Skin of body (tissue), 3 donors: ENCODE measurements at places on chromosomes 16 and 17. TPM values are rescaled to one million over a fixed set of nuclear protein-coding genes. Genes with fewer than 3 reads are reported as not detected.

The IGFBP4 gene
- total RNA-seq: 73.4 TPM

The MARCHF10 gene
- total RNA-seq: not detected

The COL1A1 gene
- 5,022 TPM for total RNA-seq

The ABI3 gene
- 1.5 TPM for total RNA-seq

The USP43 gene
- total RNA-seq: 0.99 TPM

DNA sequence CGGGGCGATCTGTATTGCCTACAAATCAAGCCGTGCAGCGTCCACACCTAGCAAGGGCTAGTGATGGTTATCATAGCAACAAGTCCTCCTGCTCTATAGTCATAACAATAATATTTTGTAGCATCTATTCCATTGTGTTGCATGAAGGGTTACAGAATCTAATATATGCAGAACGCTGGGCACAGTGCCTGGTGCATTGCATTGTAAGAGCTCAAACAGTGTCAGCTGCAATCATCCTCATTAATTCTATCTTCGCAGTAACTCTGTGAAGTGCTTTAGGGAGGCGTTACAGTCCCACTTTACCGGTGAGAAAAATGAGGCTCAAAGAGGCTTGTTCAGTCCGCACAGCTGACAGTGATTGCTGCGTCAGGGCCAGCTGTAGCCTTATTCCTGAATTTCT is 149.4 kb downstream of the RBFOX1 start:
- no peak for DNase-seq

DNA sequence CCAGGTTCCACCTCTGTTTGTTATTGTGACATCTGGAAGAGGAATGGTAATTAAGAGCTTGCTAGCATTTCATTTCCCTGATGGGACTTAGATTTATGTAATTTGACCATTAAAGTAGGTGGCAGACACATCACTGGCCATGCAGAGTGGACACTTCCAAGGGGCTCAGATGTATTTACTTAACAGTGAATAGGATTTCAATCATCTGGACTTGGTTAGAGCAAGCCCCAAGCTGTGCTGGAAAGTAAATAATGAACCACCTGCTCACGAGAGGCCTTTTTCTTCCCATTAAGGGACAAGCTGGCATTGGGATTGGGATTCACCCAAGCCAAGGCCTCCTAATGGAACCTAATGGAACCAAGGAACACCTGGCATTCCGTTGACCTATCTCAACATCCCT is 395.3 kb downstream of the HS3ST4 start:
- no peak for DNase-seq

- peak; percentile 9 for DNase-seq
Observed at GRCh38 chr17:72466199-72466598, 345.4 kb downstream of the SOX9 start.

DNA sequence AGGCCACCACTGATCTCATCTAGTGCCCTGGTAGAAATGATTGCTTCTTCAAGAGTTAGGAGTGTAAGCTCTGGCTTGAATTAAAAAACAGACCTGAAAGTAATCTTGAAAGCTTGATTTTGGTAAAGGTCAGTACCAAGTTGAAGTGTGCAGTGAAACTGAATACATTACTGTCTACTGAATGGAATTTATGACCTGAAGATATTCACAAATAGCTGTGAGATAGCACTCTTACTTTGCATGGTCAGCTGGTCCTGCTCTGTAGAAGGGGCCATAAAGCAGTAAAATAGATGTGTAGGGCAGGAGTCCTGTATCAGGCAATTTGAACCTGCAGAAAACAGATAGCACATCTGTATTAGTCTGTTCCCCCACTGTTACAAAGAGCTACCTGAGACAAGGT is 78.6 kb downstream of the MYH13 start:
- DNase-seq: no peak

The MSRB1 gene
- total RNA-seq: 9.2 TPM

DNA sequence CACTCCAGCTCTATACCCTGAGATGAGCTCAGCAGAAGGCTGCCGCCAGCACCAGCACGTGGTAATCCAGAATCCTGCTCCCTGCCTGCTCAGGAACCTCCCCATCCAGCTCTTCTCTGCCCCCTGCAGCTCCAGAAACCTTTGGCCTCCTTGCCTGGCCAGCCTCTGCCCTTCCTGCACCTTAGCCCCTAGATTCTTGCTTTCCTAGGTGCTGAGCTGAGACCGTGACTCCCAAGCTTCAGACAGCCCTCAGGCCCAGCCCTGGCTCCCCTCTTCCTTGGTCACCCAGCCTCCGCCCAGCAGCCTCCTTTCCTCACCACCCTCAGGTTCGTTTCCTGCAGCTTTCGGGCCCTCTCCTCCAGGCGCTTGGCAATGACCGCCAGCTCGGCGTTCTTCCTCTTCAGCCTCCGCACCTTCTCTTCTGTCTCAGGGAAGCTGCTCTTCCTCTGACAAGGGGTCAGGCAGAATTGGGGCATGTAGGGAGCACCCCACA is 2.6 kb downstream of the TSPOAP1 start:
- DNase-seq: no peak

DNA sequence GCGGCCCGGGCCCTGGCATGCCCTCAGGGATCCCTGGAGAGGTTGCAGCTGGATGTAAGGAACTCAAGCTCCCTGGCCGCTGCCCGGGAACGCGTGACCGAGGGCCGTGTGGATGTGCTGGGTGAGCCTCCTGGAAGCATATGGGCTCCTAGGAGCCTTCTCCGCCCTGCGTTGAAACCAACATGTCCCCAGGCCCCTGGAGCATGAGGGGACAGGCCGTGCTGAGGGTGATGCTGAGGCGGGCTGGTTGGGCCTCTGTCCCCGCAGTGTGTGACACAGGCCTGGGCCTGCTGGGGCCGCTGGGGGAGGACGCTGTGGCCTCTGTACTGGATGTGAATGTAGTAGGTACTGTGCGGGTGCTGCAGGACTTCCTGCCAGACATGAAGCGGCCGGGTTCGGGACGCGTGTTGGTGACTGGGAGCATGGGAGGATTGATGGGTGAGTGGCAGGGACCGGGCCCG is 5.7 kb upstream of the HSD17B1 start:
- DNase-seq: no peak

The SLC13A2 gene
- 0.20 TPM for total RNA-seq

The KRT40 gene
- 7.7 TPM for total RNA-seq

The MPV17L gene
- 3.9 TPM for total RNA-seq

The SLC4A1 gene
- total RNA-seq: 30.1 TPM

DNA sequence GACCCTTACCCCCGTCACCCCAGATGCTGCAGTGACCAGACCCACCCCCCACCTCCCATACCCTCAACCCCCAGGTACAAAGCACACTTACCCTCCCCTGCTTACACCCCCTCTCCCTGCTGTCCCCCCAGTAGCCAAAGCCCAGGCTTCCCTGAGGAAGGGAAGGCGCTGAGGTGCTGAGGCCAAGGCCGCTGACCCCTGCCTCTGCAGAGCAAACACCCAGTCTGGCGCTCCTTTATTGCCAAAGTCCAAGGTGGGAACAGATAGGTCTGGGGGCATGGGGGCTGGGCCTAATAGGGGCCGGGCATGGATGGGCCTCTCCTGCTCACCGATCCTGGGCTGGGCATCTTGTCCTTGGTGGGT is 683 bp downstream of the LCAT start:
- no peak for DNase-seq

DNA sequence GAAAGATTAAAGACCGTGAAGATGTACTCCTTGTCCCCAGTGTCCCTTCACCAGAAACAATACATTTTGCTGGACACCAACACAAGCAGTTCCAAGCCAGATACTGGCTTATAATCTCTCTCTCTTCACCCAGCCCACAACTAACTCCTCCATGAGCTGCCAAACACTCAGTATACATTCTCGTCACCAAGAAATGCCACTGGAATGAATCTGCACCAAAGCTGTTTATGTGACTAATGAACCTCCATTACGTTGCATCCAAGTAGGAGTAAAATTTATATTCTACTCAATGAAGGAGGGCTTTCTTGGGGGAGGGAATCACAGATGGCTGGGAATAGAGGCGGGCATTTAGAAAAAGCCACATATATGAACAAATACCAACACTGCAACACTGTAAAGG is 20.9 kb upstream of the SOX9 start:
- no peak for DNase-seq

GRCh38 chr16:71359431-71359830 is 908 bp downstream of the CALB2 start:
- DNase-seq: no peak

DNA sequence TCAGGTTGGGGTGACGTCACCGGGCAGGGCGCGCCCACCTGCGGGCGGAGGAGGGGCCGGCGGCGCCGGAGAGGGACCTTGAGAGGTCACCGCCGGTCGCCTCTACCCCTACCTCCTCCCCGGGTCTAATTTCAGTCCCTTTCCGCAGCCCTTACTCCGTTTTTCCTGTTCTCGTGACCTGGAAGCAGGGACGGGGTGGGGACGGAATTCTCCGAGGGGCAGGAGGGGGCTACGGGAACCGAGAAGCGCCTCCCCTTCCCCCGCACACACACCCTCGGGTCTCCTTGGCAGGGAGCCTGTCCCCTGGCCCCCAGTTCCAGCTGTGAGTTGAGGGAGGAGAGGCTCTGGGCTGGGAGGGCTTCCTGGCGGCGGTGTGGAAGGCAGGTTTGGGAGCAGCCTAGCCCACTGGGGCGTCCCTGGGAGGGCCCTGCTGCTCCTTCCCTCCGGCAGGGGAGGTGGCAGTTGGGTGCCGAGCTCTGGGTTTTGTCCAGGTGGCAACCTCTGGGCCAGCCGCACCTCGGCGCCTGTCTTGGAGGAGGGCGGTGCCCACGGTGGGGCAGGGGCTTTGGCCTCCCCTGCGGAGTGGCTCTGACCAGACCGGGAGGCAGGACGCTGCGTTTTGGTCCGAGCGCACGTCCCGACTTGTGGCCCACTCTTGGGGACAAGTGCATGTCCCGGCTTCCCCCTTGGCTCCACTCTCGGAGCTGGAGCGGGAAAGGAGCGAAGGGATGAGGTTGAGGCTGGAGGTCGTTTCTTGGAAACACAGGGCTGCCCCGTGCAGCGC is 773 bp downstream of the SYNGR3 start:
- no peak for DNase-seq

GRCh38 chr17:75096082-75096625 is 8.4 kb downstream of the SLC16A5 start:
- no peak for DNase-seq

DNA sequence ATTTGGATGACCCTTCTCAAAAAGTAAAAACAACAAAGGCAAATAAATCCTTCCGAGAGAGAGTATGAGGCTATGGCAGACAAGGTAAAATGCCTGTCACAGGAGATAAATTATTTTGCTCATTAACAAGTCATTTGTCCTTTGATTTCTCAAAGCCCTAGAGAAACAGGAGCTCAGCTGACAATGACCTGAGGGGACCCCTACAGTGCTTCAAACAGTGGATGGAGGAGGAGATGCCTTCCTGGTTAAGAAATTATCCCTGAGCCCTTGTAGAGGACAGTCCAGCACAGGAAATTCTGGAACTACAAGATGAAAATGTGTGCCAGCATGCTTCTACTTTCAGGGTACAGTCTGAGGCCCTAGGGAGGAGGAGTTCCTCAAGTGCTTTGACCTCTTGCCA is 24.0 kb upstream of the RHBDL3 start:
- no peak for DNase-seq

- DNase-seq: no peak
Observed at GRCh38 chr16:58732545-58733247, 1.4 kb downstream of the GOT2 start.

GRCh38 chr17:78081551-78081950 is 47.0 kb downstream of the TMC6 start:
- no peak for DNase-seq

DNA sequence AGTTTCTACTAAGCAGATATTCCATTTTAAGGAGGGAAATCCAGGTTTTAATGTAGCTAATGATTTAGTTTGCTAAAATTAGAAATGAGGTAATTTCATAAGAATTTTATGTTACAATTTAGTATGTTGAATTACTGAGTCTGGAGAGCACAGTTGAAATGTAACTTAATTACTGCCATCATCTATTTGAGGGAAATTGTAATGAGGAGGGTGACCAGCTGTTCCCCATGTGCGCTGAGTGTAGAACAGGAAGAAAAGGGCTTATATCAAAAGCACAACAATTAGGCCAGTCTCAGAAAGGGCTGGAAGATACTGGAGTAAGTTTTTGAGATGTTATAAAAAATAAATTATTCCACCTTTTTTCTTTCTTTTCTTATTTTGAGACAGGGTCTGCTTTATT is 735.1 kb upstream of the GOT2 start:
- peak; percentile 87 for DNase-seq

The HIGD1B gene
- total RNA-seq: 1.2 TPM

GRCh38 chr17:41527063-41528023 is 765 bp downstream of the KRT19 start:
- no peak for DNase-seq

- no peak for DNase-seq
Observed at GRCh38 chr16:7257016-7257415, 75.6 kb upstream of the RBFOX1 start.

GRCh38 chr17:8371786-8372185 is 4.7 kb downstream of the KRABD2 start:
- DNase-seq: no peak

DNA sequence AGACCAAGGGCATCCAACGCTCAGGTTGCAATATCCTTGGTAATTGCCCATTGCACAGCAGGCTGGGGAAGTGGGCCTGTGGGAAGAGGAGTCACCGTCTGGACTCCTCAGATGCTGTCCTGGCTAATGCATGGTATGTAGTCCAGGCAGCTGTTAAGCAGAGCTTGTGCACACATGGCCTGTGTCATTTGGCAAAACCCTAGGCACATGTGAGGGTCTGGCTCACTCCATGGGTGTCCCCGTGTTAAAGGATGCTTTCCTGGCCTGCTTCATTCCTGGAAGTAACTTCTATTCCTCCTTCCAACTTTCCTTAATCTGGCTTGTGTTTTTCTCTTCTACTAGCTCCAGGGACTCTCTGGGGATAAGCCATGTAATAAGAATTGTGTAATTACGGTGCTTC is 378.0 kb upstream of the CA10 start:
- peak; percentile 85 for DNase-seq

DNA sequence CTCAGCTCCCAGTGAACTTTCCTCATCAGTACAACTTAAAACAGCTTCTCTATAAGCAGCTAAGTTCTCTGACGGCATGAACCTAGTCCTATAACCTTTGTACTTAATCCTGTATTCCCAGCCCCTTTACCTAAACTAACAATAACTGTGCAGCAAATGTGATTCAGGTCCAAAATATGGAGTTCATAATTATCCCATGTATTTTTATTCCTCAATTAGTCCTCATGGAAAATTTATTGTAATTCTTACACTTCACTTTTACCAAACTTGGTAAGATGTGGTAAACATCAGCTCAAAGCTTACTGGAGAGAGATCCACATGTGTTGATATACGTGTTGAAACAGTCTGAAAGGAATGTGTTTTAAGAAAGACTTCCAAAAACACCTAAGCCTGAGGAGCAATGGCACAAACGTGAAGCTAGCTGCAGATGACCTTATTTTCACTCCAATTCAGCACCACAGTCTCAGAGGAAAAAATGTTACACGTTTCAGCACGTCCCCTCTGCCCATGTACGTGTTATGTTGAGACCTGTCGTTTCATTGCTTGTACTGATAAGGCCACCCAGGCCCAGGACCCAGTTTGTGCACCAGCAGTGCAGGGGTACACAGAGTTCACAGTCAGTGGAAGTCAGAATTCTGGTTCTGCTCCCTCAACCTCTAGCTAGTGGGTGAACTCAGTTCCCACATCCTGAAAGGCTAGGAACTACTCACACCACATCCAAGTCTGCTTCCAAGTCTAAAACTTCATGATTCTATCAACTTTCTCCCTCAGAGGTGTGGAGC is 7.1 kb downstream of the USP31 start:
- peak; percentile 20 for DNase-seq

- DNase-seq: no peak
Observed at GRCh38 chr17:38719289-38719942, 10.7 kb upstream of the CISD3 start.

The PRDM7 gene
- total RNA-seq: not detected
